ENCODE measurements at places on chromosomes 1 and 21.

DNA sequence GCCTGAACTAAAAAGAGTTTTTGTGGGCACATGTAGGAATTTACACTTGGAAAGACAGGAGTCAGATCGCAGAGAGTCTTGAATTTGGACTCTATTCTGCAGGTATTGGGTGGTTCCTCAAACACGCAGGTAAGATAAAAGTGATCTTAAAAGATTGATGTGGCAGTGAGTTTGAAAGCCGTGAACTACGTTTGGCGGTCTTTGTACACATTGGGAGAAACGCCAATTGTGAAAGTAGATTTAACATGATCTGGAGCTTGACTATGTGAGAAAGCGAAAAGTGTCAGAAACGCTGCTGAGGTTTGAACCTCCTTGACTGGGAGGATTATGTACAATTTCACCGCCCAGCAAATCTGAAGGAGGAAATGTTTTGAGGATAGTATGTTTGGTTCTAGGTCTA lies 1.5 kb upstream of the PPP2R5A start:
- DNase-seq: no peak

DNA sequence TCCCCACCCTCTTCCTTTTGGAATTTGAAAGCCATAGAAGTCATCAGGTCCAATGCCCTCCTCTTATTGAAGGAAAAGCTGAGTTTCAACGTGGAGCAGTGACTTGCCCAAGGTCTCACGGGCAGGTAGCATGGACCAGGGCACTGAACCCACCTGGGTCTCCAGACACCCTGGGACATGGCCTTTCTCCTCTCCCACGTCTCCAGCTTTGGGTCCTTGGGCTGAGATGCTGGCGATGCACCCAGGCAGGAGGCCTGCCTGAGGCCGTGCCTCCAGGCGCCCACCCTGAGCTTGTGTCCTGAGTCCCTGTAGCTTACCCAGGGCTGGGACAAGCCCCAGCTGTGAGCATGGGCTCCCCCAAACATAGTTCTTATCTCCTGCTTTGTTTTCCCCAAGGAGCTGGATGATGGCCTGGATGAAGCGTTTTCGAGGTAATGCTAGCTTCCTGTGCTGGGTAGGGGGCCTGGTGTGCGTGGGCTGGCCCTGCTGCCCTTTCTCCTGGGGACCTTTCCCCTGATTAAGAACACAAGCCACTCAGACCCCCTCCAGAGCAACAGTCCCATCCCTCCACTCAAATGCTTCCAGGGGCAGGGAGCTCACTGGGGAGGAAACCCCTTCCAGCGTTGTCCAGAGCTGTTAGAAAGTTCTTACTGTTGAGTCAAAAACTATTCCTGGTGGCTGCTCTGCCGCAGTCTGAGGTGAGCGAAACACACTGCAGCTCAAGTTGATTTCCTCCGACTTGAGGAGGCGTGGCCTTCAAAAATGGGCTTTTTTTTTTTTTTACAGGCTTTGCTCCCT lies 21.6 kb downstream of the LDLRAP1 start:
- no peak for DNase-seq

- DNase-seq: no peak
Observed at GRCh38 chr1:16183765-16184556, 28.1 kb upstream of the EPHA2 start.

GRCh38 chr1:168671782-168672181 lies 57.2 kb downstream of the DPT start:
- DNase-seq: no peak

- no peak for DNase-seq
Observed at GRCh38 chr1:216721863-216722262, 1.4 kb downstream of the ESRRG start.

DNA sequence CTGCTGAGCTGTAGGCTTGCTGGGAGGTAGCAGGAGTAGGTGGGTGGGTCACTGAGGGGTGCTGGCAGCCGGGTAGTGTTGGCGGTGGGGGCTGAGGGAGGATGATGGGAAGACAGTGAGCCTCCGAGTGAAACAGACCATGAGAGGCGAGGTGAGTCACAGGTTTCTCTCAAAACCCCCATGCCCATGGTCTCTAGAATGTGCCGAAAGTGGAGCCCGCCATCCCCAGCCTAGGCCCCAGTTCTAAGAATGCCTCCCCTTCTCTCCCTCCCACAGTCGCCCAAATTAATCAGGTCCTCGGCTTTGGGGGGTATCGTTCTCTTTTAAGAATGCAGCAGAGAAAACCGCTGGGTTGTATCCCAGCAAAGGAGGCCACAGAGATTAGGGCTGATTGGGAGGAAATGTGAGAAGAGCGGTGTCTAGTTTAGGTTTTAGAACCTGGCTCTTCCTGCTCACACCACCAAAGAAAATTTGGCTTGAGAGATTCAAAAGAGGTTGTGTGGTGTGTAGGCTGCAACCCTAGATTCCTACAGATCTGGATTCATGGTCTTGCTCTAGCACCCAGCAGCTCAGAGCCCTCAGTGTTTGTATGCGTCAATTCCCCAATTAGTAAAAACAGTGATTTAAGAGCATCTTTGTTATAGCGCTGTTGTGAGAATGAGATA lies 27.7 kb upstream of the IL19 start:
- no peak for DNase-seq

GRCh38 chr1:195898924-195899323 lies 709.3 kb downstream of the KCNT2 start:
- no peak for DNase-seq

- DNase-seq: no peak
Observed at GRCh38 chr21:40567501-40567900, 279.5 kb downstream of the DSCAM start.

- no peak for DNase-seq
Observed at GRCh38 chr1:110228381-110228780, 18.3 kb downstream of the KCNC4 start.

DNA sequence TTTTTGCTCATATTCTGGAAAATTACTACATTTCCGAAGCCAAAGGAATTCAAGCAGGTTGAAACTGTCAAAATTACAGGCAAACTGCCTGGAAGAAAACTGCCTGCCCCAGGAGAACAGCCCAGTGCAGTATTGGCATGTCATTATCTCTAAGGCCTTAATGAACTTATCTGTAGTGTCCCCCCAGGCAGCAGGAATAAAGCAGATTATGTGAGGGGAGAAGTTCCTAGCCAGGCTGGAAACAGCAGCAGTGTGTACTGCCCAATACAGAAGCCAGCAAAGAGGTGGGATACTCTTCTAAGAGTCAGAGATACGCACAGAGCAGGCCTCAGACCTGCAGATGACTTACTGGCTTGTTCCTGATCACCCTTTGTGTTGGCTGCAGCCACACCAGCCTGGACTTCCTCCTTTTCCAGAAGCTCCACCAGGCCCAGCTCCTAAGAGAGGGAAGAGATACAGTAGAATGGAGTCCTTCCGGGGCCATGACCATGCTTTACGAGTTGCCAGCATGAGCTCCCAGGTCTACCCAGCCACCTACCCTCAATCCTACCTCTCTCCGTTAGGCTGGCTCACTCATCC lies 11.7 kb downstream of the IQGAP3 start:
- no peak for DNase-seq

- DNase-seq: no peak
Observed at GRCh38 chr21:31143036-31143435, 104.8 kb upstream of the KRTAP19-8 start.

GRCh38 chr1:239778208-239778813 lies 313.4 kb upstream of the FMN2 start:
- DNase-seq: no peak

- DNase-seq: no peak
Observed at GRCh38 chr1:52203935-52204625, 62.2 kb downstream of the ZFYVE9 start.

DNA sequence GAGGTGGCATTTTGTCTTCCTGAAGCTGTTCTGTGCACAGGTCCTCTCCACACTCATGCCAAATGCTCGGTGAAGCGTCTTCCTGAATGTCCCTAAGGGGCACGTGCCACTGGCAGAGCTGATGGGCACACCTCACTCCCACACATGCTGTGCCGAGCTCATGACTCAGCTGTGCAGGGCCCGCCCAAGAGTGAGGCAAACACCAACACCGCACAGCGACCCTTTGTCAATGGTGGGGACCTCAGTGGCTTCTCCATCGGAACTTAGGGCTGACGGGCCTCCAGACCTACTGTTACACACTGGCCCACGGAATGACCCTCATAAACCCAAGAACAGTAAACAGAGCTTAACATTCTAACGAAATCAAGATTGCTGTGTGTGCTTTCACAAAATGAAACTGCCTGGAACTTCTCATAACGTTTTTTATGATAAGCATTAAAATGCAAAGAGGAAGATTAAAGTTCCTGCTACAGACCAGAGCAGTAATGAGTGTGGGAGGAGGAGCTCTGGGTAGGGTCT lies 89.3 kb downstream of the SIM2 start:
- DNase-seq: no peak

DNA sequence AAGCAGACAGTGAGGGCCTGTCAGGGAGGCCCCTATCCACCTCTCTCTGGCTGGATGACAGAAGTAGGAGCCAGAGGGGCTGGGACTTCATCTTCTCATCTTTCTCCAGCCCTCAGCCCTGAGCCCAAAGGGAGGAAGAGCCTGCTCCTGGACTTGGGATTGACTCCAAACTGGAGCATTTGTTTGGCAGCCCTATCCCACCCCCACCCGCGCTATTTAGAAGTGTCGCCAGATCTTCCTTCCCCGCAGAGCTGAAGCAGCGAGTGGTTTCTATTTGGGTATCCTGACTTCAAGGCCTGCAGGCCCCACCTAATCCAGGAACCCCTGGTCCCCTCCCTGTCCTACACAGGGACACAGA lies 9.6 kb downstream of the NES start:
- DNase-seq: no peak

- DNase-seq: no peak
Observed at GRCh38 chr21:27555996-27556395, 589.1 kb upstream of the ADAMTS5 start.

All from vagina (tissue), 2 donors.